Breast epithelium (tissue), 4 donors: ENCODE measurements at places on chromosomes 4 and X. TPM values are rescaled to one million over a fixed set of nuclear protein-coding genes. Genes with fewer than 3 reads are reported as not detected.

DNA sequence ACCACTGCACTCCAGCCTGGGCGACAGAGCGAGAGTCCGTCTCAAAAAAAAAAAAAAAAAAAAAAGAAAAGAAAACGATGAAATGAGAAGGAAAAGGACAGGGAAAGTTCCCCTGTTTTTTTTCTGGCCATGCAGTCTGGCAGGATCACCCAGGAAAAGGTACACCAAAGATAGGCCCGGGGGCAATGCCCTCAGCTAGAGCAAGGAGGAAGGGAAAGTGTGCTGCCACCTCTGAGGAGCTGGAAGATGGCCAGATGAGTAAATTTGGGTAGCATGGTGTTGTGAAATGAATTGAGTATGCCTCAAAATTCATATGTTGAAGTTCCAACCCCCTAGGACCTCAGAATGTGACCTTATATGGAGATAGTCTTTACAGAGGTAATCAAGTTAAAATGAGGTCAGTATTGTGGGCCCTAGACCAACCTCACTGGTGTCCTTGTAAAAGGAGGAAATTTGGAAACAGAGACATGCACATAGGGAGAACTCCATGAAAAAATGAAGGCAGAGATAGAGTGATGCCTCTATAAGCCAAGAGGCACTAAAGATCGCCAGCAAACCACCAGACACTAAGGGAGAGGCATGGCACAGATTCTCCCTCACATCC, 28.9 kb downstream of the MAOB start:
- DNase-seq: no peak

GRCh38 chr4:83660578-83660977, 124.7 kb downstream of the GPAT3 start:
- DNase-seq: no peak

DNA sequence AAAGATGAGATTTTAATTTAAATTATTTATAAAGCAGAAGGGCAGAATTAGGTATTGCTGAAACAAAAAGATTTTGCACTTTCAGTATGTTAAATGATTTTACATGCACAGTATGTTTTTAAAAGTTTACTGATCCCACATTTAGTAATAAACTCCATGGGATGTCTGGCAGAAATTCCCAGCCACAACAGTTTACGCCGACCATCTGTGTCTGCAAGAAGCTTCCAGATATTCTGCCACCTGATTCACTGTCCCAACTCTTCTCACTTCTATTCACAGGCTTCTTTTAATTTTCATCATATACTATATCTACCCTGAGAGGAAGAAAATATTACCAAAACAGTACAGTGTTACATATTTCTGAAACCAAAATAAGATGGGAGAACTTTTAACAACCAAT, 115.8 kb upstream of the IQCM start:
- no peak for DNase-seq

DNA sequence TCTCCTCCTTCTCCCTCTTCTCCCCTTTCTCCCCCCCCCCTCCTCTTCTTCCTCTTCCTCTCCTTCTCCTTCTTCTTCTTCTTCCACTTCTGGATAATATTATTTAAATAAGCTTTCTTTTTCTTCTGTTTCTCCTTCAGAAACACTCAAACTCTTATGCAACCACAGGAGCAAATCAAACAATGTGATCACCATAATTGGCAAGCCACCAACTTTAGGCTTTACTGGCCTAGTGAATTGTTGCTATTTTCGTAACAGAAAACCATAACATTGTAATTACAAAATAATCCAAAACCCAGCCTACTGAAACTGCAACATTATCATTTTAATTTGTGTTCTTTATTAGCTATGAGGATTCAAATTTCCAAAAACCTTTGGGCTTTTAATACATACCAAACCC, 14.3 kb downstream of the DCAF8L1 start:
- no peak for DNase-seq

DNA sequence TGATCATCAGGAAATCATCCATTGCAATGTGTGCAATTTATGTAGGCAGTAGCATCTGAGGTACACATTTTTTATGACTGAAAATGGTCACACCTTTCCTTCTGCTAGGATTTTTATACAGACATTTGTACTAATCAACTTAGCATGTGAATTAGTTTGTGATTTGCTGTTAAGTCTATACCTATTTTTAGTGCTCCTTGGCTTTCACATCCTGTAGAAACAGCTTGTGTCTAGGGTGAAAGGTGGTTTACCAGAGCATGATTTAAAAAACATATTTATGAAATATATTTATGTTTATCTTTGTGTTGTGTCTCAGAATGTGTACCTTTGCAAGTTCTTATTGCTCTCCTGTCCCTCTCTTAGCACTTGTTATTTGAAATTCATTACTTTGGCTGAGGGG, 916.0 kb downstream of the TECRL start:
- DNase-seq: no peak

- DNase-seq: no peak
Observed at GRCh38 chr4:82491251-82491960, 61.0 kb downstream of the ENOPH1 start.

DNA sequence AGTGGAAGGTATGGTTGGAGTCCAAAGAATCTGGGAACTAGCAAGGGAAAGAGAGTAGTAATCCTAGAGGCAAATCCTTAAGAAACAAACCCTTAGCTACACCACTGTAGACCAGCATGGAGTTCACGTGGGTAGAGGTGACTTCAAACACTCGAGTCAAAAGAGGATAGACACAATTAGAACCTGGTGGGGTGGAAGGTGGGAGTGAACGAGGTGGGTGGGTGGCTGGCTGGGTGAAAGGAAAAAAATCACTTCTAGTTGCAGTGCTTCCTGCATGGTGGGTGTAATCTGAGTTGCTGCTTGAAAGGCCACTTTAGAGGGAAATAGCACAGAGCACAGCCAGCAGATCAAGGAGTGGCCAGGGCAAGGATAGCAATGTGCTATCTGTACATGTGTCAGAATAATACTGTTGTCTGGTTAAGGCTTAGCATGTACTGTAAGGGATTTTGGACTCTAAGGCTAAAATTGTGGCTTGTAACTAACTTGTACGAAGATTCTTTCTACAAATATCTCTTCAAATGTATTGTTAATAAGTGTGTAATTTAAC, 356.2 kb downstream of the GRIA2 start:
- DNase-seq: no peak

The DRD5 gene
- total RNA-seq: not detected

DNA sequence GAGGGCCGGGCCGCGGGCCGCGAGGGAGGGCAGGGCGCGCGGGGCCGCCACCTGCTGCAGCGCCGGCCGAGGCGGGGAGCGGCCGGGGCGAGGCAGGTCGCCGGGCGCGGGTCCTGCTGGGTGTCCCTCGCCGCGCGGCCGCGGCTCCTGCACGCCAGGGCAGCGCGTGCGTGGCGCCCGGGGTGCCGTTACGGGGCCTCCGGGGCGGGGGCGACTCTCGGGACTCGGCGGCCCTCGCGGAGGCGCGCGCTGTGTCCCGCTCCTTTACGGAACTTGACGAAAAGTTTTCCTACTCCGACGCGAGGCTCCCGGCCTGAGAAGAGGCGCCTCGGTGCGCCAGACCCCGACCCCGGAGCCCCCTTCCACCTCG, 329 bp downstream of the TBC1D14 start:
- DNase-seq: no peak

DNA sequence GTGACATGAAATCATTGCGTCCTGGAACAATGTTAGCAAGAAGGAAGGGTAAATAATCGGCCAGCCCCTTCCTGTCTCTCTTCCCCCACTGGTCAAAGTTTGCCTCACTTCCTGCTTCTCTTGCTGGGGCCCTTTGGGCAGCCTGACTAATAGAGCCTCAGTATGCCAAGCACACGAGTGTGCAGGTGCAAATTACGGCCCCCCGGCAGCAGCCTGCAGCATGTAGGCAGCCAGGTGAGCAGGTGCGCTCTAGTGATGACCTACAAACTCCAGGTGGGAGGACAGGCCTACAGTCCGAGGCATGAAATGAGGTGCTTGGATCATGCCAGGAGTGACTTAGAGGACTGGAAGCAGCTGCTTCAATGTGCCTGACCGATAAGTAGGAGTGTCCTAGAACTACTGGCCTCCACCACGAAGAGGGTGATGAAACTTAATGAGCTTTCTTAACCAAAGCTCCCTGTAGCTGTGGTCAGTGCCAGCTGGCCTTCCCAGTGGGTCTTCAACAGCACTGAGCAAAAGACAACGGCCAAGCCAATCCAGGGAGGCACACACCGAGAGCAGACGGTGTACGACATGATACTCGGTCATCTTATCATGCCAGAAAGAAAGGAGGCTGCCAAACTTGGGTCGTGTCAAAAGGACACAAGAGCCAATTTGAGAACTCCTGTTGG, 26.1 kb upstream of the FAT1 start:
- no peak for DNase-seq

DNA sequence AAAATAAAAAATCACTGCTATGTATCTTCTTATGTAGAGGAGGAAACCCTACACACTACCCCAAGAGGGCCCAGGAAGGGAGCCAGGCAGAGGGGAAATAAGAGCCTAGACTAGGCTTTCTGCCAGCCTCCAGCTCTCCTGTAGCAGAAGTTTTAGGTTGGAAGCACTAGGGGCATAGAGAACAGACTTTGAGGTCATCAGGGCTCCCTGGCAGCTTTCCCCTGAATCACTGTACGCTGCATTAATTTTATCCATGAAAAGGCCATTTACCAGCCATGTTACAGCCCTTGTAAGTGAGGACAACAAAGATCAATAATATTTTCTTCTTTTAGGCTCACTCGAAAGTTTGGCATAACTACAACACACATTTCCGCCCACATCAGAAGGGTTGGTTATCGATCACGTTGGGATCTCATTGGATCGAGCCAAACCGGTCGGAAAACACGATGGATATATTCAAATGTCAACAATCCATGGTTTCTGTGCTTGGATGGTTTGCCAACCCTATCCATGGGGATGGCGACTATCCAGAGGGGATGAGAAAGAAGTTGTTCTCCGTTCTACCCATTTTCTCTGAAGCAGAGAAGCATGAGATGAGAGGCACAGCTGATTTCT, 24.7 kb downstream of the RPL9 start:
- DNase-seq: no peak

The MAGEB17 gene
- total RNA-seq: not detected

- no peak for DNase-seq
Observed at GRCh38 chr4:15902746-15903145, 35.8 kb downstream of the FGFBP1 start.

The CXCL8 gene
- total RNA-seq: 0.64 TPM

DNA sequence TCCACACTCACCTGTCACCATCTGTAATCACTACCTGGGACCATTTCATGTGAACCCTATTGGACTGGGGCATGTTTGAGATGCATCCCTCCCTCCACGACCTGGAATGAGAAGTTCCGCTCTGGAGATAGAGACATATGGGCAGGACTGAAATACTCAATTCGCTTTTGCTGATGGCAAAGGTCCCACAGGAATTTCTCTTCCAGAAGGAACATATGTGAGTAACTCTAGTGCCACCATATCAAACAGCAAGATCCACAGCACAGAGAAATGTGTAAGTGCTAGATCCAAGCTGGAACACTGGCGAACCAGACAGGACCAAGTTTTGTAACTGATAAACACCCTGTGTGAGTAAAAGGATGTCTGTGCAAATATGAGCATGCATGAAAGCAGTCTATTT, 43.9 kb downstream of the SEL1L3 start:
- DNase-seq: no peak

- no peak for DNase-seq
Observed at GRCh38 chr4:180380733-180381132, 1862.5 kb upstream of the TENM3 start.

DNA sequence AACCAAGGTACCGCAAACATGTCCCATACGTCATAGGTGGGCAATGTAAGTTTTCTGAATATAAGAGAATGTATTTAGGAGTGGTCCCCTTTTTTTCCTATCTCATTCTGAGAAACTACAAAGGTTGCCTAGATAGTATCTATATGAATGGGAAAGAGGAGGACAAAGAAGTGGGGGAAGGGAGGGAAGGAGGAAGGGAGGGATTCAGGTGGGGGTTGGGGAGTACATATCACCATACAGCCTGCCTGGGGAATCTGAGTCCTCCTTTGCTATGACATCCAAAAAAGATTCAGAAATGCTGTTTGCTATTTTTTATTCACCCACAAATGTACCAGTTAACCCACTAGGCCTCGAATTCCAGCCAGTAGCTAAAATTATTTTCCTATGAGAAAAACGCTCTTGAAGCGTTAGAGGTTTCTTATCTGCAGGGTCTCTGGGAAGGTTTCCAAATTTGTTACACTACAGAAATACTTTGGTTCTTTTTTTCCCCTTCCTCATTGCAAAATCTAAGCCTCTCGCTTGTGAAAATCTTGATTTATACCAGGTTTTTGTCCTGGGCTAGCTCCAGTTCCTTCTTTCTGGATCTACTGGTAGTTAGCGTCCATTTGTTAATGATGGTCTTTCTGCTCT, 212.9 kb downstream of the NSUN7 start:
- no peak for DNase-seq

DNA sequence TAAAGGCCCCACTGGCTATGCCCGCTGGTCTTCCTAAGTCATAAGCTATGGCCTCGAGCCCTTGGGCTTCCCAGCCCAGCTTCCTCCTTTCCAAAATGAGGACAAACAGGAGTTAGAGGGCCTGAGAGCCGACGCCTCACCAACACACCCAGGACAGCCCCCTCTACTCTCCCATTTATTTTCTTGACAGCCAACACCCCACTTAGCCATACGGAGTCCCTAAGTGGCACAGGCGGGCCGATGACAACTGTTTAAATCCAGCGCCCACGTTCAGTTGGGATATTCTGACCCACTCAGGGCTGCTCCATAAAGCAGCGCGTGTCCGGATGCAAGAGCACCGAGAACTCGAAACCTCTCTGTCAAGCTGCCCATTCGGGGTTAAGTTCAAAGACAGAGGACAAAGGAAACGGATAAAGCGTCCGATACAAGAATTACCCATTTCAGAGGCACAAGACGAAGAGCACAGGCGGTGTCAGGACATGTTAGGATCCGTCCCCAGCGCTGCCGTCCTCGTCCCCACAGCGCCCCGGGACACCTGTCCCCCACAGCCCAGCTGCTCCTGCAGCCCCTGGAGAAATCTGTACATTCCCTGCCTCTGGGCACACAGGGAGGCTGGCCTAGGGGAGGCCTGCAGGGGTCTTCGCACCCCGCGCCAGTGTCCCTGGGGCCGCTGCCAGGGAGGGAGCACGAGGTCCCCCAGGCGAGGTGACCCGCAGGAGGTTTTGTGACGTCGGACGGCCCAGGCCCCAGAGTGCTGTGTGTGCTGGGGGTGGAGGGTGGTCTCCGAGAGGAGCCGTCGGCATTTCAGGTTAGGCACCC, 1.2 kb downstream of the PRKX start:
- no peak for DNase-seq

DNA sequence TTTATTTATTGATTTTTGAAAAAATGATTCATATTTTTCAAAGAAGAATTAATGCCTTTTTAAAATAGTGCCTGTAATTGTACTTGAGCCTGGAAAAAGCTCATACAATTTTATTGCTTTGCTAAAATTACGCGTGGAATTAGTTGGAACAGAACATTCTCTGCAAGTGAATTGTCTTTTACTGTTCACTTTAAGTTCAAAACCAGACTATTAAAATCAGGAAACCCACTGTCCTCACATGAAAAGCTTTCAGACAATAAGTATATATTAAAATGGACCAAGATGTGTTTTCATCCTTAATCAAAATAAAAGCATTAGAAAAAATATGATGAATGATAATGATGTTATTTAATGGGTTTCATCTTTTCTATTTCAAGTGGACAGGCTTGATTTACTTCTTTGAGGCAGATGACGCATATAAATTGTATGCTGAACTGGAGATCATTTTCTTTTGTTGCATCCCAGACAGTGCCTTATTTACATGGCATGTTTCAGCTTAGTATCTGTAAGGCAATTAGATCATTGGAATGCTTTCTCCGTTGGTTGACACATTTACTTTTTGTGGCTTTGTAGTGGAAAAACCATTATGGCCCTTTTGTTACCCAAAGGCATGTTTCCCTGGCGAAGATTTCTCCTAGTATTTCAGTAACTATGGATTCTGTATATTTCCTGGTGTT, 299.0 kb upstream of the MAGEC2 start:
- DNase-seq: no peak

The TBC1D8B gene
- total RNA-seq: 7.9 TPM

GRCh38 chrX:66684196-66684595, 45.3 kb upstream of the EDA2R start:
- no peak for DNase-seq
